ENCODE measurements at places on chromosomes 2 and 18.

- peak; percentile 80 for DNase-seq
These were observed 435.7 kb downstream of the ZEB2 start for GRCh38 chr2:144084114-144084661.

- DNase-seq = peak; percentile 79
These were observed 85.4 kb downstream of the STPG4 start for GRCh38 chr2:47069628-47070154.

- DNase-seq = no peak
These were observed 13.0 kb upstream of the IL1RN start for GRCh38 chr2:113114224-113114945.

DNA sequence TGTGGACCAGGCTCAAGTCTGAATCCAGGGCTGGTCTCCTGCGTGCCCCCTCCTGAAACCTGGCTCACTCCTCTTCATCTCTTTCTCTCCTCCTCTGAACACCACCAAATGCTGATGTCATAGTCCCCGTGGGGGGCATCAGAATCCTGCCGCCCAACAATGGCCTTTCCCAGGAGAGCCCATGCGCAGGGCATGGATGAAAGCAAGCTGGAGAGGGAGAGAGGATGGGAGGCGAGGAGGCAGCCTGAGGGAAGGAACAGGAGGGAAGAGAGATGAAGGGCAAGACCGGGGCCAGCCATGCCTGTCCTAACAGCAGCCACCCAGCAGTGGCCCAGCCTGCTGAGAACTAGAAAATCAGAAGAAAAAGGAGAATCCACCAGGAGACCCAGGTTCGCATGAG lies 22.3 kb upstream of the LPIN1 start:
- no peak for DNase-seq

GRCh38 chr18:3323900-3324299 lies 62.0 kb downstream of the MYL12B start:
- DNase-seq = peak; percentile 6

DNA sequence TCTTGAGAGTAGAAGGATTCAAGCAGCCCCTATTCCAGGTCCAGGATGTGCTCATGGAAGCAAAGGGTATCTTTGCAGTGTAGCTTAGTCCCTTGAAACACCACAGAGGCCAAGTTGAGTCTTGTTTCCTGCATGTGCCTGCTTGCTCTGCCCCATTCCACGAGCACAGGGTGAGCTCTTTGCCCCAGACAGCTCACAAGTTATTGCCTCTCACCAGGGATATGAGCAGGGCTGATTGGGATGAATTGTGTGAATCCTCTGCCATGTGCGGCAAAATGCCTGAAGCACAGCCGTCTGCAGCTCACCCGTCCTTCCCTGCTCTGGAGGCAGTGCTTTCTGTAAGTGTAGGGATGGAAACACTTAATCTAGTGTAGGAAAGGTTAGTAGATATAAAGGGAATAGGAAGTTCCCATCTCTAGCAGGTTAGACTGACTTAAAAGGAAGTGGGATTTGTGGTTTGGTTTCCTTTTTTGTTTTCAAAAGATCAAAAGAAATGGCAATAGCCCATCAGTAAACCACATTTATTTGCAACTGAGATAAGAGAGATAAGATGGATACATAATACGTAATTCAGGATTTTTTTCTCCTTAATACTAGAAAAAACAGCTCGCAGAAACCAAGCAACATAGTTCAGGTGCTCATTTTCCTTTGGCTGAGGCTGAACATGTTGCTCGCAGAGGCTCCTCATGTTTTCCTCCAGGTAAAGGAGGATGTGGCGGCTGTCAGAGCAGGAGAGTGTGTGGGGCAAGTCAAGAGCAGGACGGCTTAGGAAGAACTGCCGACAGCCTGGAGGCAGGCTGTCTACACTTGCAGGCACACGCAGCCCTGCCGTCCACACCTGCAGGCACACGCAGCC lies 41.4 kb downstream of the TMEM182 start:
- no peak for DNase-seq

DNA sequence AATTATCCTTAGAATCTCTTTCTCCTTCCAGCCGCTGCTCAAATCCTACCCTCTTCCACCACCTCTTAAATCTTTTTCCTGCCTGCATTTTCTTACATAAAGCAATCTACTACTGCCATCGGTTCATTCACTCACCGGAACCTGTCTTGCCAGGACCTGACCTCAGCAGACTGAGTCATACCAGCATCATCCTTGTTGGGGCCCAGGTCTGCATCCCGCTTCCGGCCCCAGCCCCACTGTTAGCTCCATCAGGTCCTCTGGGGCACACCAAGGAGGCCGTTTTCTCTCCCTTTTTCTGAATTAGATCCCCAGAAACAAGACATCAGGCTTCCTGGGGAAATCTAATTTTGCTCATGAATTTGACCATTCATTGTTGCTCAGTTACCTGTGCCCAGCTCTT lies 42.7 kb upstream of the TGFA start:
- DNase-seq = peak; percentile 28

- DNase-seq = peak; percentile 4
These were observed 308.1 kb upstream of the CYRIA start for GRCh38 chr2:16973586-16974286.

DNA sequence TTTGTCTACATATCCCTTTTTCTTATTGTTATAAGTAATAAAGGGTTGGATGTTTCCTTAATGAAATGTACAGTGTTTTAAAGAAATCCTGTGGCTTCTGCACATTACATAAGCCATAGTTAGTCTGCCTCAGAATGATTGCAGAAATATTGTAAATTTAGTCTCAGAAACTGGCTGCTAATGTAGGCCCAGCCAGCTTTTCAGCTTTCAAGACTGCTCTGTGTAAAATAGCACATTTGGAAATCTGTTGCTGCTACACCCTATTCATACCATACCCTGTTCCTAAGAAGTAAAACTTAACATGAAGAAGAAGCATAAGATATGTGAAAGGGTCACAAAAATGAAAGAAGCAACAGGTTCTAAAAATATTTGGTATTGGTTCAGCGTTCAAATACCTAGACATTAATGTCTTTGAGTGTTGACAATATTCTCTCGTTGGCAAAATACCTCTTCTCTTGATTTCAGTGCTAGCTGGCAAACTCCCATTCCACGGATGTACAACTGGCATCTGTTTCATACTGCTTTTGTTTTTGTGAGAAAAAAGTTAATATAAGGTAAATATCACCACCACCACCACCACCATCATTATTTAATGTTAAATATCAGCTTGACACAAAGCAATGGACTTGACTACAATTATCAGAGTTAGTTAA lies 19.2 kb upstream of the NCKAP1 start:
- DNase-seq = no peak

DNA sequence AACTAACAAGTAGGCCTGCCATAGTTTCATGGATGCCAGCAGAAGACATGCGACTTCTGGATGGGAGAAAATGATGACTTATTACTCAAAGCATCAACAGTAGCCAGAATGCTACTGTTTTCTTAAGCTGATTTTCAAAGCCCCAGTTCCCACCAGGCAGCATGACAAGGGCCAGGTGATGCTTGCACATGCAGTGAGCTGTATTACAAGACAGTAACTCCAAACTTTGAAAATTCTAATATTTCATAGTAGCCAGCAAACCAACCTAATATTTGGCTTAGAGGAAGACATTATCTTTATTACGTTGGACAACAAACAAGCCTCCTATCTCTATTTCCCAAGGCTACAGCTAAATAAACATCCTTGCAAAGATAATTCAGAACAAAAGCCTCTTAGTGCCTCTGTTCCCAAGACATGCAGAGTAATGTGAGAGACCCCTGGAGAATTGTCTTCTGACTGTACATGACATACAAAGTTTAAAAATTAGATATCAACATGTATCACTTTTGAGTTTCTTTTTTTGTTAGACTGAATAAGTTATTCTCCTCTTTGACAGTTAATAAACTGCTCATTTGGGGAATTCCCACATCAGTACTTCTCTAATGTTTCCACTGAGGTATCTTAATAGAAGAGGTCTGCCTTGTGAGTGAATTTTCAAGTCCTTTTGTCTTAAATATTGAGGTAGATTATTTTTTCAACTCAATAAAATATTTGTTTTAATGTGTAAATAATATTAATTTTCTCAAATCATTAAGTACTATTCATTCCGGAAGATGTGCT lies 367.6 kb upstream of the CWC22 start:
- DNase-seq = peak; percentile 9

DNA sequence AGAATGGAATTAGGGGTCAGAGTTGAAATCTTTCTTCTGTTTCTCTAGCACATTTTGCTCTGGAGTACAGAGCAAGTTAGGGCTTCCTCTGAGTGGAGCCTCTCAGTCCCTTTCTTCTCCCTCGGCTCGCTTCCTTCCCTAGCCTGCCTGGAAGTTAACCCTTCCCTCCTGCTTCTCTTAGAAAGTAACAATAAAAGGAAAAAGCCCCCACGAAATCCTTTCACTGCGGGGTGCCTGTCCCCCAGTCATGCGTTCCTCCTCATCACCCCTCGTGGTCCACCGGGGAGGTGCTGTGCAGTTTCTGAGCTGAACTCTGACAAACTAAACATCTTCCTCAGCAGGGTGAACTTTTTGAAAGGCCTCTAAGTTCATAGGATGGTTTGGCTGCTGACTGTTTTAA lies 2.0 kb downstream of the IGFBP2 start:
- DNase-seq = no peak

DNA sequence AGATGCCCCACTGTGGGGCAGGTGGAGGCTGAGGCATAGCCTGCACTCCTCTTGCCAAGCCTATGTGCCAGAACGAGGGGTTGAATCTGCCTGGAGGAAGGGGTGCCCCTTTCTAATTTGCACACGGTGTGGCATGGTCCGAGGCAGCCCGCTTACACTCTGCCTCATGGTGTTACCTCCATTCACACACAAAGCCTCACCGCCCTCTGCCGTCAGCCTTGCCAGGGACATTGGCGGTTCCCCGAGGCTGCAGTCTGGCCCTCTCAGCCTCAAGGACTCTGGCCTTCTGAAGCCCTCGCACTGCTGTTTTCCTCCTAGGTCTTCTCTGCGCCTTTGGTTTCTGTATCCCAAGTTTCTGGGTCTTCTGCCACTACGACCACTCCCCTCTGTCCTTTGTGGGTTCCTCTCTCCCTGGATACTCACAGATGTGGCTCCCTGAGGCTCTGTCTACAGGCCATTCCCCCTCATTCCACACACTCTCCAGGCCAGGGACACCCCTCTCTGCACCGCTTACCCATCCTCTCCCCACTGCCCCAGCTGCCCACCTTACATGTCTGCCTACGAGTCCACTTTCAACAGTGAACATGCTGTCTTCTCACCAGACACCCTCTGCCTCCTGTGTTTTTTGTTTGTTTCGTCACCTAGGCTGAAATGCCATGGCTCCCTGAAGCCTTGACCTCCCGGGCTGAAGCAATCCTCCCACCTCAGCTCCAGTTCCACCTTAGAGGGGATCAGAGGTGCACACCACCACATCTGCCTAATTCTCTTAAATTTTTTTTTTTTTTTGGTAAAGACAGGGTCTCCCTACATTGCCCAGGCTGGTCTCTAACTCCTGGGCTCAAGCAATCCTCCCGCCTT lies 7.9 kb upstream of the ASPRV1 start:
- DNase-seq = no peak

GRCh38 chr2:228681979-228682378 lies 500.5 kb upstream of the SPHKAP start:
- DNase-seq = no peak

DNA sequence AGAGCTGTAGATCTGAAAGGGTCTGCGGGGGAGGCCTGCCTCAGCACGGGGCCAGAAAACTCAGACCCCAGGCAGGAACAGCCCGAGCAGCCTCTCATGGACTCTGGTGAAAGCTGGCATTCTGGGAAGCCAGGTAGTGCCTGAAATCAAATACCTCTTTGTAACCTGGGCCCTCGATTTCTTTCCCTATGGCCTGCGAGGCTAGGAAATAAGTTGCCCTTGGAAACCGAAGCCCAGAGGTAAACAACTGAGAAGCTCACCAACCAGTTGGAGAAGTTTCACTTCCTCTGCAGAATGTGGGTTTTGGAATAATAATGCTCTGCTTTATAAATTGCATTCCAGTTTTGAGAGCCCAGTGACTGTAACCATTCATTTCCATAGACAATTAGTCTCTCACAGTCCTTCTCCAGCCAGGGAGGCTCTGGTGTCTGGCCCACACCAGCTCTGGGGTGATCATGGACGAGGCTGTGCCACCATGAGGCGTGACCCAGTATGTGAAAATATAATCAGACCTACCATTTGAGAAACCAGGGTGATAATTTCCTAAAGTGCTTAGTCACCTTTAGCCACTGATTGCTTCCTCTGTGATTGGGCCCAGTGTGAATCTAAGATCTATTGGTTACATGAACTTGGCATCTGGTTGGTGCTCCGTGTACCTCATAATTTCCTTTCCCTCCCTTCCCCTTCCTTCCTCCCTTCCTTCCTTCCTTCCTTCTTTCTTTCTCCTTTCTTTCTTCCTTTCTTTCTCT lies 133.1 kb upstream of the PELI1 start:
- no peak for DNase-seq

DNA sequence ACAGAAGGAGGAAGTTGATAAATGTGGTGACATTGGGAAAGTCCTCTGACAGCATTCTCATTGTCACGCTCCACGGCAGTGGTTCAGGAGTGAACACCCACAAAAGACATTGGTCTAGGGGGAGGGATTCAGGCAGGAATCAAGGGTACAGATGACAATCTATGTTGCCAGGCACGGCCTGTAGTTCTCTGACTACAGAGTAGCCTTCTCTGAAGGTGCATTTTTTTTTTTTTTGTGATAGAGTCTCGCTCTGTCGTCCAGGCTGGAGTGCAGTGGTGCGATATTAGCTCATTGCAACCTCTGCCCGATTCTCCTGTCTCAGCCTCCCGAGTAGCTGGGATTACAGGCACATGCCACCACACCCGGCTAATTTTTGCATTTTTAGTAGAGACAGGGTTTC lies 7.4 kb upstream of the MOB1A start:
- DNase-seq = no peak

DNA sequence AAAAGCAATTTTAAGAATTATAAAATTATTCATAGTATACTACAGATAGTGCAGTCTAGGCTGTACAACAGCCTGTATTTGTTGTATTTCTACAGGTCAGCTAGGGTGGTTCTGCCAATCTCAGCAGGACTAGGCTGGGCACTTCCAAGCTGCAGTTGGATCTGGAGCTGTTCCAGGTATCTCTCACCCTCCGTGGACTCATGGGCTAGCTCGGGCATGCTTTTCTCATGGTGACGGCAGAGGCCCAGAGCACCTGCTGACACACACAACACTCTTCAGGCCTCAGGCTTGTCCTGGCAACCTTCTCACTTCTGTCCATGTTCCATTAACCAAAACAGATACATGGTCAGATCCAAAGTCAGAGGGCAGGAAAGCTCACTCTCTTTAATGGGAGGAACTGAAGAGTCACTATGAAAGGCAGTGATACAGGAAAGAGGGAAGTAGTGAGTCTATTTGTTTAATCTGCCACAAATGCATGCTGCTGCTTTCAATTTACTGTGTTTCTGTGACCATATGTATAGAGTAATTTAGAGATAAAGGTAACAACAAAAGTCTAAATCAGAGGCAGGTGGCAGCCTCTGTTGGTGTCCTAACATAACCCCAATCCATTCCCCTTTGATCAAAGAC lies 462.4 kb upstream of the ACVR2A start:
- DNase-seq = no peak

All from NCI-H226 (cell line).